ENCODE measurements at places on chromosomes 7 and 10. TPM values are rescaled to one million over a fixed set of nuclear protein-coding genes. Genes with fewer than 3 reads are reported as not detected.

The PPP1R17 gene
- total RNA-seq: 2.5 TPM

The INA gene
- total RNA-seq: 17.4 TPM

The LFNG gene
- total RNA-seq: 31.6 TPM

DNA sequence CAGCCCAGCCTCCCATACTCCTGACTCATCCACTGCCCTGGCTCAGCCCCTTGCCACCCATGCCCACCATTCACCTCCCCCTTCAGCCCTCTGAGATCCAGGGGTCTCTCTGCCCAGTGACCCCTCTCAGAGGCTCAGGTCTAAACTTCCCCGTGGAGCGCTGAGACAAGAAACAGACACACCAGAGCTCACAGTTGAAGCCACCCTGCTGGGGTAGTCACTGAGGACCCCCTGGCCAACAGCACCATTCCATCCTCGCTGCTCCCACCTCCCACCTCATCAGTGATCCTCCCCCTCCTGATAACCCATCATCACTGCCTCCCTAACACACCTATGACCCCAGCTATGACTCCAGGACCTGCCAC is 100.7 kb downstream of the GRID1 start:
- H3K4me1 ChIP-seq: peaks cover 15% of the 10 kb centered on the region
- no peak overlapping the region for H3K4me3 ChIP-seq
- DNase-seq: no peak
- H3K27ac ChIP-seq: no peak overlapping the region
- no peaks in the 10 kb centered on the region for H3K36me3 ChIP-seq
- peaks cover 10% of the 10 kb centered on the region for H3K27me3 ChIP-seq

GRCh38 chr10:23702977-23703414 is 264.1 kb downstream of the OTUD1 start:
- no peaks in the 10 kb centered on the region for H3K36me3 ChIP-seq
- H3K27ac ChIP-seq: no peak overlapping the region
- H3K4me3 ChIP-seq: no peak overlapping the region
- no peaks in the 10 kb centered on the region for H3K4me1 ChIP-seq
- peak; percentile 64 for DNase-seq
